ENCODE measurements at places on chromosomes 12 and 14.
A peak's percentile ranks its signal among the peaks of the same experiment; 100 is the strongest.

DNA sequence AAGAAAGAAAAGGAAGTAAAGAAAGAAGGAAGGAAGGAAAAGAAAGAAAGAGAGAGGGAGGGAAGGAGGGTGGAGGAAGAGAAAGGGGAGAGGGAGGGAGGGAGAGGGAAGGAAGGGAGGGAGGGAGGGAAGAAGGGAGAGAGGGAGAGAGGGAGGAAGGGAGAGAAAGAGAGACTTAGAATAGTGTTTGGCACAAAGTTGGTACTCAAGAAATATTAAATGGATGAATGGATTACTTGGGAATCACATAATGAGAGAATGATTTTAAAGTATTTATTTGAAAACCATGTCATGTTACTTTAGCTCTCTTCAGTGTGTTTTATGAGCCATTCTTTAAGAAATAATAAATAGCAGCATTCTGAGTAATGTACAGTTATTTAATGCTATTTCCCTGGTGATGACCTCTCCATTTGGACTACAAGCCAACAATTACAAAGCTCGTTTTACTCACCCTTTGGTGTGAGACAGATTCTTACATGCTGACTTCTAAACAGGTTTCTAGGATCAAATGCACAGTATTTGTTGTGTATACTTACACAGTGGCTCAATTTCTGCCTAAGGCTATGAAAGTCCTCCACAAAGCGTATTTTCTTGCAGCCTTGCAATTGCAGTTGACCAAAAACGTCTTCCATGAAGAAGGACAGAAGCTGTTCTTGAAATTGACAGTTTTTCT lies 861 bp downstream of the IL26 start:
- peak; percentile 54 for DNase-seq

- no peak for DNase-seq
Observed at GRCh38 chr12:21649034-21649433, 8.6 kb downstream of the LDHB start.

DNA sequence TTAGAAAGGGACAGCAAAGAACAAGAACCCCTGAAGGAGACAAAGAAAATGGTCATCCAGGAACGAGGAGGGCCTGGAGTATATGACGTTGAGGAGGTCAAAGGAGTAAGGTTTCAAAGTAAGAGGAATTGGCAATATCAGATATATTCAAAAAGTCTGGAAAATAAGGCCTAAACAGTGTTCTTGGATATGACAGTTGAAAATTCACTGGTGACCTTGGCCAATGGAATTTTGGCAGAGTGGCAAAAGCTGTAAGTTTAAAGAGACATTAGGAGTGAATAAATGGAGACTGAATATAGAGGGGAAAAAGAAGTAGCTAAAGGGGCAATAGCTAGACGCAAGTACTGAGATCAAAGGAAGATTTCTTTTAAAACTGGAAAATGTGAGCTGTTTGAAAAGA lies 4.1 kb upstream of the ACTN1 start:
- DNase-seq = no peak

DNA sequence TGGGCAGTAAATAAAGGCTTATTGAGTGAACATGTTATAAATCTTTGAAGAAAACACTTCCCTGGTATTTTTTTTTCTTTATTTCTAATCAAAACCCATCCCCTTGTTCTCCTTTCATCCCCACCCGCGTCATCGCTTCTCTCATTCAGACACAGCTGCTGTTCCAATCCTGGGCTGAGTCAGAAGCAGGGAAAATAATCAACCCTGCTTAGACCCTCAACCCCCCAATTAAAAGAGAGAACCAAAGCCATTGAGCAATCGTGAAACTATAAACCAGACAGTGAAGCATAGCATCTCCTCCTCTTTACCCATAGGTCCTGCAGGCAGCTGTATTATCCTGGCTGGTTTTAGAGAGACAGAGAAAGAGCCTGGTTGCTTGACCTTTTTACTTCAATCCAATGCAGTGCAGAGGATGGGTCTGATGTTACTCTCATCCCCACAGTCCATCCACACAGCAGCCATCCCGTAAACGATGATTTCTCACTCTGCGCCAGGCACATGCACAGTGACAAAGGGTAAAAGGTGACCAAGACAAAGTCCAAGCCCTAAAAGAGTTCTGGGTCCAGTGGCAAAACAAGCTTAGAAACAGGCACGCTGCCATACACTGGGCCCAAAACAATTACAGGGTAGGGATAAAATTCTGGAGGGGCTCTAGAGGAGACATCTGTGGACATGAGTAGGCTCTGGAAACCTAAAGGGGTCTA lies 238.3 kb downstream of the GALC start:
- DNase-seq = no peak

DNA sequence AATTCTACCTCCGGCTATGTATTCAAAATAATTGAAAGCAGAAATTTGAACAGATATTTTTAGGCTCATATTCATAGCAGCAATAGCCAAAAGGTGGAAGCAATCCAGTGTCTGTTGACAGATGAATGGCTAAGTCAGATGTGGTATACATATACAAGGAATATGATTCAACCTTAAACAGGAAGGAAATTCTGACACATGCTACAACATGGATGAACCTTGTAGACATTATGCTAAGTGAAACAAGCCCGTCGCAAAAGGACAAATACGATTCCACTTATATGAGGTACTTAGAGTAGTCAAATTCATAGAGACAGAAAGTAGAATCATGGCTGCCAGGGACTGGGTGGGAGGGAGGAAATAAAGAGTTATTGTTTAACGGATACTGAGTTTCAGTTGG lies 331.6 kb downstream of the PCNX1 start:
- no peak for DNase-seq

GRCh38 chr12:130073721-130074120 lies 88.5 kb upstream of the FZD10 start:
- no peak for DNase-seq

DNA sequence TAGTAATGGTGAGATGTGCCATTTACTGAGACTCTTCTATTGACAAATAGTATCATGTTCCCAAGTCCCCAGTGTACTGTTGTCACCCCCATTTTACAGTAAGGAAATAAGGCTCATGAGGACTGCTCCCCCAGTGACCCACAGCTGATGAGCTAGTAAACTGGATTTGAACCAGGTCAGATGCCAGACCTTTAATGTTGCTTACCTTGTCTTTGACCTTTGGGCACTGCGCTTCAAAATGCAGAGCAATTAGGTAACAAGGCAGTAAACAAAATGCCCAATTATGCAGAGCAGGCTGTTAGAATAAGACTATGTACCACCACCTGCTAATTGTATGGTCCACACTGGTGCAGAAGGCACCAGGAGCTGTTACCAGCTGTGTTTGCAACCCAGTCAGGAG lies 38.5 kb upstream of the RIN3 start:
- no peak for DNase-seq

GRCh38 chr12:124123296-124124000 lies 150.4 kb downstream of the ZNF664 start:
- DNase-seq = no peak

GRCh38 chr14:80946797-80947196 lies 5.3 kb upstream of the CEP128 start:
- DNase-seq = no peak

- DNase-seq = no peak
Observed at GRCh38 chr14:26820572-26820971, 222.7 kb upstream of the NOVA1 start.

DNA sequence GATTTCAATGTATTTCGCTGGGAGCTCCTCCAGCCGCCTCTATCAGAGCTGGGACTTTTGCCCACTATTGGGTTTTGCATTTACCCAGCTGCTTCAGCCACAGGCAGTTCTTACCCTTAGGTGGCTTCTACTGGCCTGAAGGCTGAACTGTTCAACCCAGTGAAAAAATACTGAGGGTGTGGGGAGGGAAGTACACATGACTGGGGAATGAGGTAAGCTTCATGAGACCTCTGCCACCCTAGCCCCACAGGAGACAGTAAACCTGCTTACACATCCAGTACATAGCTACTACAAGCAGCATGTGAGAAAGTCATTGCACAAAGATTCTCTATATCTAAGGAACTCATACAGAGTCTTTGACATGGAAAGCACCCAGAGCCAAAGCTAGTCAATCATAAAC lies 411.1 kb downstream of the SYT1 start:
- no peak for DNase-seq

DNA sequence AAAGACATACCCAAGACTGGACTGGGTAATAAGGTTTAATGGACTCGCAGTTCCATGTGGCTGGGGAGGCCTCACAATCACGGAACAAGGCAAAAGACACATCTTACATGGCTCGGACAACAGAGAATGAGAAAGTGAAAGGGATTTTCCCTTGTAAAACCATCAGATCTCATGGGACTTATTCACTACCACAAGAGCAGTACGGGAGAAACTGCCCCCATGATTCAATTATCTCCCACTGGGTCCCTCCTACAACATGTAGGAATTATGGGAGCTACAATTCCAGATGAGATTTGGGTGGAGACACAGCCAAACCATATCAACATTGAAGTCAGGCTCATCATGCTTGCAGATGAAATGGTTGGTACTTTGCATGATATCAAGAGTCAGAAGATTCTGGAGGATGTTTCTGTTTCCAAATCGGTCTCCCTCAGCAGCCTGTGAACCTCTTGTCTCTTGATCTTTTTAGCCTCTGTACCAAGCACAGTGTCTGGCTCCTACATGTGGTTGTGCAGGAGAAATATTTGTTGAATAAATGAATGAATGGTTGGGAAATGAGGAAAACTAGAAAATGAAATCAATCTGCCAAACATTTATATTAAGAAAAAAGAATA lies 98.6 kb downstream of the VRK1 start:
- no peak for DNase-seq

DNA sequence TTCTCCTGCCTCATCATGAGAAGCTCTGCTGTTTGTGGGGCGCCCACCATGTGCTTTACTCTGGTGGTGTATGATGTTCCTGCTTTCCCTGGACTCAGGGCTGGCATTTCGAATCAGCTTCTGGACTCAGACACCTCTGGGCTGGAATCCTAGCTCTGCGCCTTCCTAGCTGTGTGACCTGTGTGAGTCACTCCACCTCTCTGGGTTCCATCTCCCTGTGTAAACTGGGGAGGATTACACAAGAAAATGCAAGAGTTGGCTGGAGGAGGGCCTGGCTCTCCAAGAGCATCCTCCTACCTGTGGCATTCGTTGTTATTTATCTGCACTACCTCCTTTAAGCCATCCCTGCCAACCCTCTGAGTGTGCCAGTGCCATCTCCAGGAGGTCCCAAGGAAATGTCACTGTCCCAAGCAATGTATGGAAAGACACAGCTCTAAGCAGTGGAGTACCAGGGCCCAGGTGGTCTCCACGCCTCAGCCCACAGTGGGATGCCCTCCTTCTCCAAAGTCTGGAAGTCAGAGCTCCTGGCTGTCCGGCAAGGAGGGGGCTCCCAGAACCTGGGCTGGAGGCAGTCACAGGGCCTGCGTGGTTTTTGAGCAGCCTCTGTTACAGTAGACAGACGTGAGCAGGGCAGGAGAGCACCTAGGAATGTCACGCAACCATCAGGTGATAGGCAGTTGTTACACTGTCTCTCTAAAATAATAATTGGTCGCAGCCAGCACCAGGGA lies 7.3 kb upstream of the TNFAIP2 start:
- DNase-seq = no peak

- no peak for DNase-seq
Observed at GRCh38 chr12:94560431-94561221, 89.7 kb downstream of the TMCC3 start.

DNA sequence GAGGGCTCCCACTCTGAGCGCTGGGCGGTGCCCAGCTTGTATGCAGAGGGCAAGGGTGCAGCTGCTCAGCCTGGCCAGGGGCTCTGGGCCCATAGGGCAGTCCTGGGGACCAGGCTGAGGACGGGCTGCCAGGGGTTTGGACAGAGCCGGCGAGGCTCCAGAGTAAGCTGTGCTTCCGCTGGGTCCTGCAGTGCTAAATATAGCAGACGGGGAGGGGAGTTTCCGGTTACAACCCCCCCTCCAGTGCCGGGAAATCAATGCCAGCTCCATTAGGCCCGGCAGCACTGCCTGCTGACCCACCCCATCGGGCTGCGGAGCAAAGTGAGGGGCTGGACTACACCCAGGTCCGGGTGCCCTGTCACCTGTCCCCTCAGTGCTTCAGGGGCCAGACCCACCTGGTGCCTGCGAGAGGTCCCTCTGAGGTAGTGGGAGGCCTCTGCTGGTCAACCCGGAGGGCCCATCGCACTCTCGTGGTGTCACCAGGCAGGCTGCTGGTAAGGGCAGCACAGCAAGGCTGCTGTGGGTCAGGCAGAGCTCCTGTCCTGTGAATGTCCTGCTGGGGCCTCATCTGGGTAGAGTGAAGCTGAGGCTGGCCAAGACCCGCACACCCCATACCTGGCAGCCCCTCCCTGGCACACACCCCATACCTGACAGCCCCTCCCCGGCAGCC lies 2.6 kb upstream of the JAG2 start:
- DNase-seq = no peak

DNA sequence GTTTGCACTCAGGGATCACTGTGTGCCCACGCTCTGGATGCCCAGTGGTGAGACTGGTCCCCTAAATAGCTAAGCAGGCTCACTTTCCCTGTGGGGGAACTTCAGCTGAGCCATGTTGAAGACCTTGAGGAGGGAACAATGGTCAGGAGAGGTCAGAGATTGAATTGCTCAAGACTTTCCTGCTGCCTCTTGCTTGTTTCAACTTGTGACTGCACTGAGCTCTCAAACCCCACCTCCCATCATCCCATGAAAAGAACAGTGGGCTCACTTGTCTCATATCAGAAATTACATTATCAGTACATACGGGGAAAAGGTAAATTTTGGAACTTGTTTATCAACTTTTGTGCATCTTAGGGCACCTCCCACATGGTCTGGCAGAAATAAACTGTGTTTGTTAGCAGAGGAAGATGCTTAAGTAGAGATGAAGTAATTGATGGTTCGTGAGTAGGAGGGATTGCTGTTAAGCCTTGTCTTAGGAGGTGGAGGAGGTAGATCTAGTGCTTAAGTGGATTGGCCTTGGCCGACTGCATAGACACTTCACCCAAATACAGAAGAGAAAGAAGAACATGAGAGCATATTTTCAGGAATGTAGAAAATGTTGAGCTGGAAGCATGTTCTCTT lies 15.0 kb upstream of the SERPINA1 start:
- DNase-seq = no peak

DNA sequence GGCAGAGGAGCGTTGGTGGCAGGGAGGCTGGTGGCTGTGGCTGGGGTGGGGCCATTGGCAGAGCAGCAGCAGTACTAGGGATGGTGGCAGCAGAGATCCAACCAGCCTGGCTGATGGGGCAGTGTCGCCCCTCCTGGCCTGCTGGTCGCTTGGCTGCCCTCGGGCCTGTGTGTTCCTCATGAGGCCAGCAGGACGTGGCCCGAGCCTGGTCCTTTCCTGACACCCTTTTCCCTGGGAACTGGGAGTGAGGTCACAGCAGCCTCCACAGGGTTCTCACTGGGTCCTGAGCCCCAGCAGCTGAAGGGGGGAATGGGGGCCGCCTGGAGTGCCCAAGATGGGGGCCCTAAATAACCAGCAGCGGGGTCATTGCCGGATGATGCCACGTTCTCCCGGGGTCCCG lies 46.1 kb downstream of the KIF26A start:
- no peak for DNase-seq
